Sigmoid colon (tissue), 7 donors: ENCODE measurements at places on chromosomes 2 and 18. TPM values are rescaled to one million over a fixed set of nuclear protein-coding genes. Genes with fewer than 3 reads are reported as not detected.

DNA sequence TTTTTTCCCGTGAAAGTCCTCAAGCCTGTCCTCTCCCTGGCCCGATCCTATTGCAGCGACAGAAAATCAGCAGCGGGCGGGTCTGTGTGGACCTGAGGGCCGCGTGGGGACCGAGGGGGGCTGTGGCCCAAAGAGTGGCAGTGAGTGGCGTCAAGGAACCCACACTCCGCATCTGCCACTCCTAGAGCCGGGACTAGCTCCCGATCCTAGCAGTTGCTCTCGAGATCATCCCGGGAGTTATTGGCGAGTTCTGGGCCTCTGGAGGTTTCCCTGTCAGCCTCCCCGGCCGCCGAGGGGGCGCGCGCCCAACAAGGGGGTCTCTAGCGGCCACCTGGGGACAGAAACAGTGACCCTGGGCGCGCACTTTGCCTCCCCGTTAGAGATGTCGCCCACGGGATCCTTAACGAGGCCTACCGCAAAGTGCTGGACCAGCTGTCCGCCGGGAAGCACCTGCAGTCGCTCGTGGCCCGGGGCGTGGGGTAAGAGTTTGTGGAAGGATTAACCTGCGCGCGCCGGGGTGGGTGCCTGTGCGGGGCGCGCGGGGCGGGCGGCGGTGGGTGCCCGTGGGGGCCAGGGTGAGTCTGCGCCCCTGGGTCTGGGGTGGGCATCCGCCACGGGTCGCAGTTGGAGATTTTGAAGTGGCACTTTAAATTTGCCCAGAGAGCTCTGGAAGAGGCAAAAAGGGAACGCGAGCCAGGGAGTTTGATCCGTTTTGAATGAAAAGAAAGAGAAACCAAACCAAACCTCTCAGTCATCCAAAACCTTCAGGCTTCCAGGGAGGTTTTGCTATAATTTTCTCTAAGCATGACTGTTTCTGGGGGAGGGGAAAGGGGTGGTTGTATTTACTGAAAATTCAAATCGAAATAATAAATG lies 3.5 kb downstream of the ADCYAP1 start:
- DNase-seq = no peak
- peak overlapping the region; percentile 37 for H3K4me3 ChIP-seq
- peaks cover 95% of the 10 kb centered on the region for H3K27me3 ChIP-seq
- H3K36me3 ChIP-seq = no peaks in the 10 kb centered on the region

The ERICH2 gene
- not detected for total RNA-seq

GRCh38 chr2:152466980-152467676 lies 132.2 kb downstream of the FMNL2 start:
- peaks cover 42% of the 10 kb centered on the region for H3K4me1 ChIP-seq
- H3K4me3 ChIP-seq = no peak overlapping the region
- no peaks in the 10 kb centered on the region for H3K27me3 ChIP-seq
- H3K36me3 ChIP-seq = no peaks in the 10 kb centered on the region

GRCh38 chr2:129277585-129277981 lies 701.9 kb upstream of the RAB6C start:
- H3K36me3 ChIP-seq = no peaks in the 10 kb centered on the region
- no peak for DNase-seq
- H3K4me1 ChIP-seq = peaks cover 10% of the 10 kb centered on the region
- H3K27me3 ChIP-seq = no peaks in the 10 kb centered on the region
- H3K27ac ChIP-seq = no peak overlapping the region
